ENCODE measurements at places on chromosomes 3 and 15. TPM values are rescaled to one million over a fixed set of nuclear protein-coding genes. Genes with fewer than 3 reads are reported as not detected.

The KLF15 gene
- 0.08 TPM for total RNA-seq

The SPSB4 gene
- total RNA-seq: 0.09 TPM

The ACKR2 gene
- total RNA-seq: not detected

The GHSR gene
- total RNA-seq: not detected

The GOLGA8R gene
- 0.12 TPM for total RNA-seq

All from A549 treated with CORT108297 at 1 μM for 4 hours (cell line).